Mesothelial cell of epicardium (in vitro differentiated cells): ENCODE measurements at places on chromosomes 7 and 10.
A peak's percentile ranks its signal among the peaks of the same experiment; 100 is the strongest.

GRCh38 chr7:158802535-158803366 is 26.6 kb downstream of the ESYT2 start:
- no peaks in the 10 kb centered on the region for H3K27me3 ChIP-seq
- H3K4me3 ChIP-seq: no peak overlapping the region
- peaks cover 11% of the 10 kb centered on the region for H3K36me3 ChIP-seq
- H3K27ac ChIP-seq: peak overlapping the region; percentile 99

GRCh38 chr10:31942435-31942834 is 13.8 kb upstream of the ARHGAP12 start:
- no peak for DNase-seq
- H3K27ac ChIP-seq: peak overlapping the region; percentile 89
- H3K4me1 ChIP-seq: peaks cover 49% of the 10 kb centered on the region
- H3K36me3 ChIP-seq: no peaks in the 10 kb centered on the region
- no peaks in the 10 kb centered on the region for H3K27me3 ChIP-seq
- no peak overlapping the region for H3K4me3 ChIP-seq

GRCh38 chr7:132115028-132115427 is 461.2 kb downstream of the PLXNA4 start:
- H3K36me3 ChIP-seq: no peaks in the 10 kb centered on the region
- no peaks in the 10 kb centered on the region for H3K27me3 ChIP-seq
- H3K4me3 ChIP-seq: no peak overlapping the region
- no peak overlapping the region for H3K27ac ChIP-seq
- DNase-seq: no peak

DNA sequence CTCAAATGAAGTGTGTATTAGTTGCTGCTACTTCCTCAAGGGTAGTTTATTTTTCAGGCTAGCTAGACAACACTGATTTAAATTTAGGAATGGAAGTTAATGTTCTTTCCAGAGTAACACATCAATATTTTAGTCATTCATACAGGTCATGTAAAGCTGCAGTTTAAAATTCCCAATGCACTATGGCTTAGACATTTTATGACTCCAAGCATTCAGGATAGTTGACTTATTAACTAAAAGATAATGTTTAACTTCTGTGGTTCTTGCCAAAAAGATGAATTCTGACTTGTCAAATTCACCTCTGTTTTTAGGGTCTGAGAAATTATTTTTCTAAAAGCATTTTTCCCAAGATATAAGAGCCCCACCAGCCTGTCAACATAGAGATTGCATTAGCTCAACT is 131.9 kb downstream of the TFPI2 start:
- no peak overlapping the region for H3K27ac ChIP-seq
- no peak for DNase-seq
- H3K4me3 ChIP-seq: no peak overlapping the region
- H3K4me1 ChIP-seq: no peaks in the 10 kb centered on the region
- no peaks in the 10 kb centered on the region for H3K36me3 ChIP-seq

DNA sequence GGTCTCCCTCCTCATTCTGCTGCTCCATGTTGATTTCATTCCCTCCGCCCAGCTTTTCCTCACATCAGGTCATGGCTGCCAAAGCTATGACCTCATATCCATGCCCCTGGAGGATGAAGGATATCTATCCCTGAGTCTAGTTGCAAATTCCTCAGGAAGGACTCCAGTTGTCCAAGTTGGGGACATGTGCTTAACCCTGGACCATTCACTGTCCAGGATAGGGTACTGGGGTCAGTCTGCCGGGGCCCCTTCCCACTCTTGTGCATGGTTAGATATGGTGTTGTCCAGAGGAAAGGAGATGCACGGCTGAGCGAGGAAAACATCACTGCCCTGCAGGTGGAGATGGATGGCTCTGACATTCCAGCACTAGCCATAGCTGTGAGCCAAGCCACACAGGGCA is 51.9 kb upstream of the COMTD1 start:
- peaks cover 25% of the 10 kb centered on the region for H3K4me1 ChIP-seq
- no peak overlapping the region for H3K4me3 ChIP-seq
- DNase-seq: no peak
- peaks cover 35% of the 10 kb centered on the region for H3K27me3 ChIP-seq
- H3K36me3 ChIP-seq: no peaks in the 10 kb centered on the region
- H3K27ac ChIP-seq: no peak overlapping the region
